ENCODE measurements at places on chromosomes 5 and 9.
A peak's percentile ranks its signal among the peaks of the same experiment; 100 is the strongest.

DNA sequence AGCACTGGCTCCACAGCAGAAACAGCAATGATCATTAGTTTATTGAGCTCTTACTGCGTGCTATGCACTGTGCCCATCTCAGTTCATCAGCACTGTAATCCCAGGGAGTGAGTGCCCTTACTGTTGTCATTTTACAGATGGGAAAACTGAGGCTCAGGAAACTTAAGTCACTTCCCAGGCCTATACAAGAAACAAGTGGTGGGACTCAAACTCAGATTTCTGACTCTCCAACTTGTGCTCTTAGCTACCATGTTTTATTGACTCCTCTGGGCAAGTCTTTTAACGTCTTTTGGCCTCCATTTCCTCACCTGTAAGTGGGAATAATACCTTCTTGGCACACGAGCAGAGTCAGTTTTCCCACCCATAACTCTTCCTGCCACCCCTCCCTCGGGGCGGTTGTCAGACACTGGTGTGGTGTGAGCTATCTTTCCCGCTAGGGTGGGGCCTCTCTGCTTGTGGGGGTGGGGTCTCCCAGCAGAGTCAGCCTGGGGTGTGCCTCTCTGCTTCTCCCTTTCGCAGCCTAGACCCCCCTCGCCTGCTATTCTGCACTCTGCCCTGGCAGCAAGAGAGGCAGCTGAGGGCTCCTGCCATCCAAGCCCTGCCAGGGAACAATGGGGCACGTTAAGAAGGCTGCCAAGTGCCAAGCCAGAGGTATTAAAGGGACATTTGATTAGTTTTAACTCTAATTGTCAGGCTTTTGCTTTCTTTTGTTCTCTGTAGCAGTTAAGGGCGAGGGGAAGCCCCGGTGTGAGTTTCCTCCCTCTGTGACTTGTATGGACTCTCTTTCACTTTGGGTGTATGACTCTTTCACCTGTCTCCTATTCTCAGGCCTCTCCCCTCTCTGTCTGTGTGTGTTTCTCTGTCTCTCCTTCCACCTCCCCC is 12.1 kb downstream of the GALNT10 start:
- DNase-seq, result no peak

GRCh38 chr9:100869326-100869725 is 159.2 kb upstream of the PLPPR1 start:
- no peak for DNase-seq

- no peak for DNase-seq
Observed at GRCh38 chr9:117343427-117343826, 71.4 kb downstream of the ASTN2 start.

GRCh38 chr9:38227656-38228055 is 158.6 kb upstream of the SHB start:
- peak; percentile 61 for DNase-seq

DNA sequence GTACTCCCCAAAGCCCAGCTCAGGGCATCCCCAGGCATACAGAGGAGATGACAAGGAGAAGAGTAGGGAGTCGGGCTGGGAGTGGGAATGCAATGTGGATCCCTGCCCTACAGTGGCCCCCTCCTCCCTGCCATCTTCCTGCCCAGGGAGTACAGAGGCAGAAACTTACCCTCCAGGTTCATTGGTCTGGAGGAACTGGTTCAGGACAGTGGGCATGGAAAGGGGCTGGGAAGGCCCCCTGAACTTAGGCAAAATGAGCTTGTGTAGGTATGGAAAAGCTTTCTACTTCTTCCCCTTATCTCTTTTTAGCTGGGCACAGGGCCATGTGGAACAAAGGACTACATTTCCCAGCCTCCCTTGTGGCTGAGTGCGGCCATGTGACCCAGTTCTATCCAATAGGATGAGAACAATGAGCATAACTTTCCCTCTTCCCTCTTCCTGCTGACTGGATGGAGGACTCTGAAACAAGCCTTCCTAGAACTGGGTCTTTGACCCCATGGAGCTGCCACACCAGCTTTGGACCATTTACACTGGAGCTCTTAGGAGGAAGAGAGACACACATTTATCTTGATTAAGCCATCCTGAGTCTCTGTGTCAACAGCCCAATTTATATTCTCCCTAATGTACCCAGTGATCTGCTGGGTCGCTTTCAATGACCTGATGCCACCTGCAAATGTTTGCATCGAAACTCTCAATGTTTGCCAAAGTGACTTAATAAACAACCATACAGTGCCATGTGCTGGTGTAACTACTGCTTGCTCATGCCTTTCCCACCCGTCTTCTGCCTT is 25.0 kb upstream of the HMCN2 start:
- peak; percentile 34 for DNase-seq

DNA sequence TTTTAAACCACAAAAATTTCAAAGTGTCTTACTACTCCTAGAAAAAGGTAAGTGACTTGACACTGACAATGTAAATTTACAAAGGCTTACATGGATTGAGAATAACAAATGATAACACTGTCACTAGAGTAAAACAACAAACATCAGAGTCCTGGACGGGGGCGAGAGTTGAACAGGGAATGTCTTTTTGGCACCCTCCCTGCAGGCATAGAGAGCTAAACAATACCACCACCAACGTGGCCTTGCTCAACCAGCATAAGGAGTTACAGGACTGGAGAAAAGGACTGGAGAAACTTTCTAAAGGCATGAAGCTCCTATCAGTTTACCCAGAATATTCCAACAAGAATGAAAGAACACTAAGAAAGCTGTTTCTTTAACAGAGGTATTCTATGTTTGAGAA is 55.3 kb downstream of the PTBP3 start:
- DNase-seq, result no peak

GRCh38 chr5:150626853-150627276 is 13.6 kb upstream of the SYNPO start:
- no peak for DNase-seq

DNA sequence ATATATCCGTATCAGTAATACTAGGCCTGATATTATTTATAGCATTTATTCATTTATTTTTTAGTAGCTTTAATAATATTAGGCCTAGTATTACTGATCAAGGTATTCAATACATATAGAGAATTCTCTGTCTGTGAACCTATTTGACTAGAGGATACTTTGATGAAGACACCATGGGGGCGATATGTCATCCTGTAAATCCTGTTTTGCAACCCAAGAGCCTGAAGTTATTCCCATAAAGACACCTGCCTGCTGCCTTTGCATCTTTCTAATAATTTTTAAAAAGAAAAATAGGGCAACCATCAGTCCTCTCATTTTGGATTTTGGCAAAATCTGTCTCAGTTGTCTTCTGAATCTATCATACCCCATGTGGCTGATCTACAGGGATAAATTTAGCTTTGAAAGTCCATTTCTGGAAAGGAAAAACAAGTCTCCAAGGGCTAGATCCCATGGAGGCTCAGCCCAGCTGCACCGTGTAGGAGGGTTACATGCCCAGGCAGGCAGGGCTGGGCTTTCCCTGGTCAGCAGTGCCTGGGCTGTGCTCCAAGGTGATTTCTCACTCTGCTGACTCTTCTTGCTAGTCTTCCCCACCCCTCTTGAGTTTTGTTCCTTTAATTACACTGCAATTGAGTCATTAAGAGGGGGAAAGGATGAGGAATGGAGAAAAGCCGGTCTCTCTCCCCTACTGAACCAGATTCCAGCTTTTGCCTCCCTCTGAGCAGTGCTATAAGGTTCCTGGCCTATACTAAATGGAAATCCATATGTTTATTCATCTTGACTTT is 169.0 kb downstream of the TRIM32 start:
- DNase-seq, result peak; percentile 17

DNA sequence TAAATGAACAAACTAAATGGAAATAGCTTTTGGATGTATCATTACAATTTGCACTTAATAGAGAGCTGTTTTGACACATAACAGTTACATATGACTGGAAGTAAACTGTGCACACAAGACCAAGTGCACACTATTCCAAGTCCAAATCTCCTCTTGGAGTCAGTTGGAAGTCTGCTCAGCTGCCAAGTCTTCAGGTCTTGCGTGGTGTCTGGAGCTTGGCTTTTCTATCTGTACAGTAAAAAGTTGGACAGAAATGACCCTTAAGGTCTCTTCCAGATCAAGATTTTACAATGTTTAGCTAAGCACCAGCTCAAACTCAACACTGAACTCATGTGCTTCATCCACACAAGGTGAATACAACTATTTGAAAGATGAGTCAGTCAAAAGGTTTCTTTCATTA is 456.9 kb downstream of the RASEF start:
- DNase-seq, result no peak

- DNase-seq, result no peak
Observed at GRCh38 chr9:13457795-13458194, 178.3 kb upstream of the MPDZ start.

DNA sequence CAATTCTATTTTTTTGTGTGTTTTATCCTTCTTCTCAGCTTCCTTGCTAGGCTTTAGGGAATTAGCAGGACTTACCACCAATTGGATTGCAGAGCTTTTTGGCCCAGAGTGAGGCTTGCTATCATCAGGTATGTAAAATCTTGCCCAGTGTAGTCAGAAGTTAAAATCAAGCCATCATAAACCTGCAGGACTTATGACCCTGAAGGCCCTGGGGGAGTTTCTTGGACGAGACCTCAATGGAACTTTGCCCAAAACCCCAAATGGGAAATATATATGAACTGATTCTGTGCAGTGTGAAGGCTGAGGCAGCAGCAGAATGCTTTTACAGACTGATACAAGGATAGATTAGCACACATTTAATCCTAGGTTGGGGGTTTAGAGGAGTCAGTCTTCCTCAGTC is 287.0 kb downstream of the SH3GL2 start:
- DNase-seq, result no peak

- no peak for DNase-seq
Observed at GRCh38 chr5:74316064-74316603, 324.4 kb downstream of the ENC1 start.

GRCh38 chr5:169288066-169288930 is 12.6 kb downstream of the SLIT3 start:
- DNase-seq, result no peak

DNA sequence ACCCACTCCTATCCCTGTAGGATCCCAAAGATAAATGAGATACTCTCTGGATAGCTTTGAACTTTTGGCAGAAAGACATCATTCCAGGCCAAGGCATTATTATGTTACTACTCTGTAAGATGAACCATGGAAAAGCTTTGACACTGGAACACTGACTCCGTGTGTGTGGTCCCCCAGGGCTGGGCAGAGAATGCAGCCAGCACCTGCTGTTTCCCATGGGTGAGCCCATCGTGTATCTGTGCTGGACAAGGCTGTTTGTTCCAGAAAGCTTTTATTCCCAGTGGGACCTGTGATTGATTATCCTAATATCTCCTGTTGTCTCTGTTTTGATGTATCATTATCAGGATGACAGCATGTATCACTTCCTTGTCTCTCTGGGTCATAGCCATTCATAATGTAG is 254.9 kb downstream of the SAXO1 start:
- DNase-seq, result no peak

DNA sequence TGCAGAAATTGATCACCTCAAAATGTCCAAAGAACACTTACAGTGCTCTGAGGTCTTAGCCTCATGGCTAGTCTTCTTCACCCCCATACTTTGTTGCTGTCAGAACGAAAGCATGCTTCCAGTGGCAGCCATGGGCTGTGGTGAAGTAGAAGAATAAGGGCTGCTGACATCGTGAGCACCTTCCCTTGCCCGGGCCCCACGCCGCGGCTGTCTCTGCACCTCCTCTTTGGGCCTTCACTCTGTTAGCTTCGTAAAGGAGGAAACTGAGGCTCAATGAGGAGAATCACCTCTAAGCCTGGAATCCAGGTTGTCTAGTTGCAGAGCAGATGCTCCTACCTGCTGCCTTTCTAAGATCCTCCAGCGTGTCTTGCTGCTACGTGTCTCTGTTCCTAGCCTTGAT is 139.5 kb upstream of the SLC28A3 start:
- DNase-seq, result no peak

DNA sequence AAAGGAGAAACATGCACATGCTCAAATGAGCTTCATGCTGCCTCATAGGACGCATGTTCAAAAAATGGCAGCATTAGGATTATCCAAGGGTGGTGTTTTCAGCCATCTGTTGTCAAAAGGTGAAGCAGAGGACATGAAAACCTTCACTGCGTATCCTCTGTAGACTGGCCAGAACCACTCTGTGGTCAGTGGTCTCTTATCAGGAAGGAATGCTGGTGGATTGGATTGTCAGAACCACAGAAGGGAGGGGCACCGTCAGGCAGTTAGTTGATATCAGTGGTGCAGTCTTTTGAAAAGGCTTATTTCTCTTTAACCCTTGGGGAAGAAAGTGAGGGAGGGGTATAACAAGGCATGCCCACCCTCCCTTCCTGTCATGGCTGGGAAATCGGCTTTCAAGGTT is 100.1 kb downstream of the FBXL7 start:
- no peak for DNase-seq

DNA sequence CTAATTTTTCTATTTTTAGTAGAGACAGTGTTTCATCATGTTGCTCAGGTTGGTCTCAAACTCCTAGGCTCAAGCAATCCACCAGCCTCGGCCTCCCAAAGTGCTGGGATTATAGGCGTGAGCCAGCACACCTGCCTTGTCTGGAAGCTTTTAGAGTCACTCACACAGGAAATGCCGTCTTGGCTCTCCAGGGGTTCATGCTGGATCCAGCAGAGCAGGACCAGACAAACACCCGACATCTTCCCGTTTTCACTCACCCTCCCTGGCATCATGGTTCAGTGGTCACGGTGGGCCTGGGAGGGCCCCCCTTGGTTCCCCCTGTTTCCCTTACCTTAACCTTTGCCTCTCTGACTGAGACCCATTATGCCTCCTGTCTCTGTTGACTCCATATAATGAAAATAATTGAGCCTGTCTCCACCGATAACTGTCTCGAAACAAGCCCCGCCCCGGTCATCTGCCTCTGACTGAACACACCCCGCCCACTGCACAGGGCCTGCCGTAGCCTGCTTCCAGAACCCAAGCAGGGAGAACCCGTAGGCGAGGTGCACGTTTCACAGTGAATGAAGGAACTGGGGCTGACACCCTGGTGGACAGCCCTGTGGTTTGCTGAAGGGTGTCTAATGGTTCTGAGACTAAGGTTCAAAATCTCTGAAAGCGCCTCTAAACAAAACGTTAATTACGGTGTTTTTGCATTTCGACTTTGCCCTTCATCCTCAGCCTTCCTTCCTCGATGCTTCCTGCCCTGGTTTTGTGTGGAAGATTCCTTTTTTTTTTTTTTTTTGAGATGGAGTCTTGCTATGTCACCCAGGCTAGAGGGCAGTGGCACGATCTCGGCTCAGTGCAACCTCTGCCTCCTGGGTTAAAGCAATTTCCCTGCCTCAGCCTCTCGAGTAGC is 39.7 kb upstream of the SPRY4 start:
- no peak for DNase-seq

- DNase-seq, result no peak
Observed at GRCh38 chr5:78787783-78788182, 139.2 kb upstream of the LHFPL2 start.

DNA sequence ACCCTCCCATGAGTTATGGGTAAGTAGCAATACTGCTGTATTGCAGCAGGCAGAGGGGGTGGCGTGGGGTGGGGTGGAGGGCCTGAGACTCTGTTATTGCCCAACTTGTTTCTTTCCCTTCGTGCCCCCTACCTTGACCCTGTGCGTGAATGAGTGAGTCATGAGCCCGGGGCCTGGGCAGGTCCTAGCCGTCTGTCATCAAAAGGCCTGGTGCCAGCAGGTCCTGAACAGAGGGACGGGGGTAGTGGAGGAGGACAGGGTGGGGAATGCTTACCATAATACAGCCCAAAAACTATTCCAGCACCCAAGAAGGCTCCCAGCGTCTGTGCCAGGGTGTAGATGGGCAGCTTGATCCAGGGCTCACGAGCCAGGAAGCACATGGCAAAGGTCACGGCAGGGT is 4.3 kb downstream of the AQP3 start:
- no peak for DNase-seq
